Effector memory CD8-positive, alpha-beta T cell (primary cell): ENCODE measurements at places on chromosomes 7 and 10.
A peak's percentile ranks its signal among the peaks of the same experiment; 100 is the strongest.

GRCh38 chr7:118918556-118918955, 694.1 kb downstream of the ANKRD7 start:
- DNase-seq, result no peak

DNA sequence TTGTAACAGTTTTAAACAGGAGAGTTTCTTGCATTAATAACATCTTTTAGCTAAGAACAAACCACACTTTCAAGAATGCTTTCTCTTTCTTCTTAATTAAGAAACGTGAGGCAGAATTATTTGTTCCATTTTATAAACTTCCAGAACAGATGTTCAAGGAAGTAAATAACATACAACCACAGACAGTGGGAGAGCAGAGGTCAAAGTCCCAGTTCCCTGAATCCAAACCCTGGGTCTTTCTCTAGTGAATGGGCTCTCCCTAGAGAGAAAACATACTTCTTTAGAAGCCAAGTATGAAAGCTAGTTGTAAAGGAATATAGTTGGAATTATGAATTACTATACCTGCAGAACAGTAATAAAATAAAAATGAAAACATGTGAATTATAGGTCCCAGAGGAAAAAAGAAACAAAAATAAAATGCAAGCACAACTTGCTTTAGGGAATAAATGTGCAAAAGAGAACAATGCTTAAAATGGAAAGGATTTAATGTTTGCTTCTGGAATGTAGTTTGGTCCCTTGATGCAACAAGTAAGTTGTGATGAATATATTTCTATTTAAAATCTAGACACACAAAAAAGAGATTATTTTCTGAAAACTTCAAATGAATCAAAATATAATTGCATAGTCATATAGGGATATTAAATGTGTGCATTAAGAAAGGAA, 6.0 kb downstream of the OR6B1 start:
- no peak for DNase-seq

DNA sequence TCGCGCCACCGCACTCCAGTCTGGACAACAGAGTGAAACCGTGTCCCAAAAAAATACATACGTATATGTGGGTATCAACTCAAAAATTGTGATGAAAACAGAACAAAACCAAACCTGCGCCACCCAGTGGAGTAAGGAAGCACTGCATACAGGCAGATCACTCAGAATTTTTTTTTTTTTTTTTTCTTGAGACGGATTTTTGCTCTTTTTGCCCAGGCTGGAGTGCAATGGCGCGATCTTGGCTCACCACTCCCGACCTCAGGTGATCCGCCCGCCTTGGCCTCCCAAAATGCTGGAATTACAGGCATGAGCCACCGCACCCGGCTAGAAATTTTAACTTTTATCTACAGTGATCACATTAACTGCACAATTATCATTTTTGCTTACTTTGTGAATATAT, 9.1 kb upstream of the TMEM236 start:
- peak; percentile 70 for DNase-seq

GRCh38 chr7:21829731-21830130, 116.0 kb downstream of the CDCA7L start:
- no peak for DNase-seq

- DNase-seq, result no peak
These were observed 88.7 kb downstream of the SAMD9 start for GRCh38 chr7:93029056-93029455.

- no peak for DNase-seq
These were observed 326.2 kb upstream of the AUTS2 start for GRCh38 chr7:69272101-69272500.

- DNase-seq, result no peak
These were observed 32.6 kb downstream of the PRLHR start for GRCh38 chr10:118562851-118563250.

DNA sequence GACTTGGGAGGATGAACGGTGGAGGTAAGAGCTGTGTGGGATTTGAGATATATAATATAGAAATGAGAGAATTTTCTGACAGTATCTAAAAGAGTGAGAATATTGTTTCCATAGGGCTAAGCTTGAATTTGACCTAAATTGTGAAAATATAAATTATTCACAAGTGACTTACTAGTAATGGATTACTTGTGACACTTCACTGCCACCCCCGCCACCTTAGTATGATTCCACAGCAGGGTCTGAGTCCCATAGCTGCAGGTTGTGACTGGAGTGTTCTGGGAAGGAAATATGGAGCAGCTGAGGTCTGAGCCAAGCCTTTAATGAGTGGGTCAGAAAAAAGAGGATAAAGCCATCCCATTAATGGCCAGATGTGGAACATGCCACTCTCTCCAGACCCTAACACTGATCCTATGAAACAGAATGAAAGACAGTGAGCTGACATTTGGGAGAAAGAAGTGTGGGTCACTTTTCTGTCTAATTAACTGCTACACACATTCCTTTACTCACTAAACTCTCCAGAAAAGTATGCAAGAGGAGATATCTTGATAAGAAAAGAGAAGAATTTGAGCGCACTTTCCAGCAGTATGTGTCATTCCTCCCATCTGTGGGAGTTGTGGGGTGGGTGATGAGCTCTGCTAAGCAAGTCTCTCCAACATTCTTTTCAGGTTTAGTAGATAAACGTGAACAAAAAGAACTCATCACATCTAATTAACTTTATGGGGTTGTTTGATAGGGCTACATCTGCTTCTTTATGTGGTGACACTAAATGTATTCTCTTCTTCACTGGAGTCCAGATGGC, 1193.4 kb downstream of the SORCS3 start:
- DNase-seq, result no peak

- DNase-seq, result no peak
These were observed 222.2 kb downstream of the NEBL start for GRCh38 chr10:20674926-20675325.

GRCh38 chr10:77566914-77567566, 70.6 kb downstream of the KCNMA1 start:
- DNase-seq, result no peak

DNA sequence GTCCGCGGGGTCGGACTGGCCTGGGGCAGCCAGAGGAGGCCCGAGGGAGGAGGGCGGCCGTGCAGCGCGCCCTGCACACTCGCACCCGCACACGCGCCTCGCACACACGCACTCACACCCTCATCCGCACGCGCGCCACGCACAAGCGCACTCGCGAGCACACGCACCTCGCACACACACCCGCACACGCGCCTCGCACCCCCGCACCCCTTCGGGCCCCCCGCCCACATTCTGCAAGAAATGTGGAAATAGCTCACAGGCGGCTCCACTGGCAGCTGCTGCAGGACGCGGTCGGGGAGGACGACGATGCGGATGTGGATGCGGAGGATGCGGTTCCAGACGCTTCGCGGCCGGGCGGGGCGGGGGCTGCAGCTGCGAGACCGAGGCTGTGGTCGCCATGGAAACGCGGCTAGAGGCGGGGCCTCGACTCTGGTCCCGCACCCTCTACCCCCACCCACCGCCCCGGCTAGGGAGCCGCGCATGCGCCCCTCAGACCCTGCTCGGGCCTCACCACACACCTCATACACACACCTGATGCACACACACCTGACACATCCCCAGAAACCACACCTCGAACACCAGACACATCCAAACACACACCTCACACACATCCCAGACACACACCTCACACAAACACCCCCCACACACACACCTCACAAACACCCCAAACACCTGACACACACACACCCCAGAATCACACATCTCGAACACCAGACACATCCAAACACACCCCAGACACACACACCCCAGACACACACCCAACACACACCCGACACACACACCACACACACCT, at the start of gene CALY:
TSS of gene CALY (minus strand) at position 320 of the 793 bp plus-strand sequence. CDS start 7,907 bp downstream, outside the sequence.
- peak; percentile 93 for DNase-seq

DNA sequence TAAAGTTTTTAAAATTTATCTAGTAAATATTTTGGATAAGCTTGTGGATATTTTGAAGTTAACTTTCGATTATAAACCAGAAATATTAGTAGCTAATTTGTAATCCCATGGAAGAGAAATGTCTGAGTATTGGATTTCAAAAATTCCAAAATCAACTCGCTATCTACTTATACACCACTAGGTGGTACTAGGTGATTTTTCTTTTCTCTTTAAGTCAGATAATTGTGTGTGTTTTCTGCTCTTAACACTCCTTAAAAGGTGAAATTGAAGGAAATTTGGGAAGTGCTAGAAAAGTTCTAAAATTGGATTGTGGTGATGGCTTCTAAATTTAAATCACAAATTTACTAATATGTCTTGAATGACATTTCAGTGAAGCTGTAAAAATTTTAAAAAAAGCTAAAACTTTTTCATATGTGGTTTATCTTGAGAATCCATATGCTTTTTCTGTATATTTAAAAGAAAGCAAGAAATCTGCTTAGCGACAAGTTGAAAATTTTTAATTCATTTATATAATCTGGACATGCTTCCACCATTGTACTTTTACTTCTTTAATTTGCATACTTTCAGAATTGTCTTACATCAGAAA, 90.2 kb downstream of the IPMK start:
- no peak for DNase-seq

DNA sequence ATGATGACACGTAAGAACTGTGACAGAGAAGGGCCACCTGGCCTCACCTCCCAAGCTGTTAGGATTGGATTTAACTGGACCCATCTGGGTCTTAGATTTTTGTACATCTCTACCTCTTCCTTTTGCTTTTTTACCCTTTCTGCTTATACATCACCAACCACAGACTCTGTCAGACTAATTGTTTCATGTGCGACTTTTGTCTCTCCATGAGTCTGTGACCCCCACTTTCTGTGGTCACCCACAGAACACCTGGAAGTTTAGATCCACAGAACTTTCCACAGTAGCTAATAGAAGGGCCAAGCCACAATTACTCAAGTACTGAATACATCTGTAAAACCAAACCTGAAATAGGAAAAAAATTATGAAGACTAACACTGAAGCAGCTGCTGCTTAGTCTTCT, 23.1 kb downstream of the SEC31B start:
- no peak for DNase-seq

GRCh38 chr7:73738220-73738611, 386 bp downstream of the ABHD11 start:
- DNase-seq, result peak; percentile 29

GRCh38 chr10:5480162-5480941, 19.0 kb downstream of the CALML5 start:
- DNase-seq, result no peak

GRCh38 chr10:132257271-132257670, 50.5 kb downstream of the STK32C start:
- DNase-seq, result peak; percentile 40

GRCh38 chr7:65475734-65476319, 102.2 kb downstream of the ZNF92 start:
- peak; percentile 29 for DNase-seq

DNA sequence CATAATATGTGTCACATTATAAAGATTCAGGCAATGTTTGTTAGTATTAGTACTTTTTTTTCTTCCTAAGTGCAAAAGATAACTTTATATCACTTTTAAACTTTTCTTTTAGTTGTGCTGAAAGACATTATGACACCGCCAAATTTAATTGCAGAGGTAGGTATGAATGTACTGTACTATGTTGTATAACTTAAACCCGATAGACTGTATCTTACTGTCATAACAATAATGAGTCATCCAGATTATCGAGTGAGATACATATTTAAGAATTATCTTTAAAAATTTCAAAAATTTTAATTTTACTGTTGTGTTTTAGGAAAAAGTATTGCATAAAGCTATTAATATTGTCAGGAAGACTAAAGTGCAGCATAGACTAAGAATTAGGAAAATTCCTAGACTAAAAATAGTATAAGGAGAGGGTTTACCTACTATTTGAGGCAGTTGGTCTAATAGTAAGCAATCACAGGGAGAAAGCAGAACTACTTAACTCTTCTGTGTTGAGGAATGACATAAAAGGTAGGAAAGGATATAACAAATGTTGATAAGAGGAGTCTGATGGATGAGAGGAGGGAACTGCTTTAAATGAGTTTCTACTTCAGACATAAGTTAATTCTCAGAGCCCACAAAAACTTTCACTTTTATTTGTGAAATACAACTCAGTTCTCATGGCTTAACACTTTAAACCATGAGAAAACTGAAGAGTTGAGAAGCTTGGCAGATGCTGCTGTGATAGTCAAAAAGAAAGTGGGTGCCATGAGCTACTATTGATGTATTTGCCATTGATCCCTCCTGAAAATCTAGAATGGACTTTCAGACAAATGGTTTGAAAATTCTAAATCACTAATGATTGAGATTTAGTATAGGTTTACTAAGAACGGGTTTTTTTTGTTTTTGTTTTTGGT, 67.8 kb downstream of the PTEN start:
- DNase-seq, result no peak

DNA sequence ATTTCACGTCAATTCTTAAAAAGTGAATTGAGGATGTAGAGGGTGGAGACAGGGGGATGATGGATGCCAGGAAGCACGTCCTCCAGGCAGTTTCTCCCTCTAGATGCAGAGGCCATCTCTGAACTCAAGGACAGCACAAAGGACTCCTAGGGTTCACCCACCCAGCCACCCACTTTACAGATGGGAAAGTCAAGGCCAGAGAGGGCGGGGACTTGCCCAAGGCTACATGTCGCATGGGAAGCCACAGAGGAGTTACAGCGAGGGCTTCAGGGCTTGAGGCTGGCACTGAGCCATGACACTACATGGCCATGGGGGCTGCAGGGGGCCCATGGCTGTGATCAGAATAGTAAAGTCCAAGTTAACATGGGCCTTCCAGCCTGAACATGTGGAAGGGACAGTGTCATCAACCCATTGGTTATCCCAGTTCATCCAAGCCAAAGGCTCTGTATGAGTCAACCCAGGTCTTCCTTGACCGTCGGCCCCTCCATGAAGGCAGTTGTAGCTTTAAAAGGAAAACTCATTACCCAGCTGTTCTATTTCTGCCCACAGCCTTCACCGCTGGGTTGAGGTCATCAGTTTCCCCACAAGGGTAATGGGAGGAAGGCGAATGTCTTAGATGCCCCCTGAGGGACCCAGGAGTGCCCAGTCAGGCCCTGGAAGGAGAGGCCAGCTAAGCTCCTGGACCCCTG, 24.3 kb upstream of the KPNA7 start:
- DNase-seq, result no peak

DNA sequence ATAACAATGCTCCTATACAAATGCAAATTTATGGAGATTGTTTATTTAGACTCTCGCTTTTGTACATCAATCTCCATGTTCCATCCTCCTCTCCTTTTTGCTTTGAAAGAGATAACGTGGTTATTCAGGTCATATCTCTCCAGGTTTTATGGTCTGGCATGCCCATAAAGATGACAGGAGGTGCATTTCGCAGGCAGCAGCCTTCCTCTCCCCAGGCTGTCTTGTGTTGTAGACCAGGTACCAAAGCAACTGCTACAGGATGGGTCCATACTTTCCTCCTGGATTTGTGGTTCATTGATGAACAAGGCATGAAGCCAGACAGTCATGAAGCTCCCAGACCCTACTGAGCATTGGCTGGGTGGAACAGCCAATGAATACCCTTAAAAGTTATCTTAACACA, 400.2 kb upstream of the NPVF start:
- DNase-seq, result no peak

- DNase-seq, result no peak
These were observed 49.5 kb downstream of the GNAI1 start for GRCh38 chr7:80183900-80184685.

- DNase-seq, result no peak
These were observed 153.7 kb downstream of the TNS3 start for GRCh38 chr7:47428052-47428767.
